ENCODE measurements at places on chromosomes 11 and 22. TPM values are rescaled to one million over a fixed set of nuclear protein-coding genes. Genes with fewer than 3 reads are reported as not detected.

The DEPDC7 gene
- polyA plus RNA-seq = 15.5 TPM

- no peak overlapping the region for H3K27ac ChIP-seq
- H3K4me3 ChIP-seq = no peak overlapping the region
- H3K27me3 ChIP-seq = no peaks in the 10 kb centered on the region
- H3K36me3 ChIP-seq = no peaks in the 10 kb centered on the region
- DNase-seq = no peak
These were observed 70.4 kb downstream of the GGTLC2 start for GRCh38 chr22:22714600-22715335.

DNA sequence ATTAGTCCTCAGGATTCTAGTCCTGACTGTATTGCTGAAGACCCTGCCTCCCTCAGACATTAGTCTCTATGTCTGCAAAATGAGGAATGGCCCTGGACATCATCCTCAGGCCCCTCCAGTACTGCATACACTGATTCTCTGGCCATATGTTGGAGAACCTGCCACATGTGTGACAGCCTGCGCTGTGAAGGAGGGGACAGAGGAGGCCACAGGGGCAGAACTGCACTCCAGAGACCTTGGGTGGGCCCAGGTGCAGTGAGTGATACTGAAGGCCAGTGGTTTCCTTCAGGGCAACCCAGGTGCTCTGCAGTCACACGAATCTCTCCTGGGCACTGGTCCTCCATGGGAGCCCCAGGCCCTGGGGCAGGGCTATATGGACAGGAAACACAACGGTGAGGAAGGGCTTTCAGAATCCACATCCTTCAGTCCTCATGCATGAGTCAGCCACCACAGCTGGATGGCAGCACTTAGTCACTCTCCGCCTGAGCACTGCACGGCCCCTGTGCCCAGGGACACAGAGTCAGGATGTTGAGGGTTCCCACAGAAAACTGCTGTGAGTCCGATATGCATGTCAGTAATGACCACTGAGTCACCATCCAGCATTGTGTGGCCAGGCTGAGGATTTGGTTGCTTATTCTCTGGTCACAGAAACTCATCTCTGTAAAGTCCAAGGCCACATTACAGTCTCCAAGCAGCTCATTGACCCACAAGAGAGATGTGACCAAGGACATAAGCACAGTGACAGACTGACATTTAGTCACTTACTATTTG lies 39.7 kb downstream of the ME3 start:
- no peak overlapping the region for H3K4me3 ChIP-seq
- H3K27me3 ChIP-seq = no peaks in the 10 kb centered on the region
- peaks cover 16% of the 10 kb centered on the region for H3K4me1 ChIP-seq
- H3K27ac ChIP-seq = peak overlapping the region; percentile 71

DNA sequence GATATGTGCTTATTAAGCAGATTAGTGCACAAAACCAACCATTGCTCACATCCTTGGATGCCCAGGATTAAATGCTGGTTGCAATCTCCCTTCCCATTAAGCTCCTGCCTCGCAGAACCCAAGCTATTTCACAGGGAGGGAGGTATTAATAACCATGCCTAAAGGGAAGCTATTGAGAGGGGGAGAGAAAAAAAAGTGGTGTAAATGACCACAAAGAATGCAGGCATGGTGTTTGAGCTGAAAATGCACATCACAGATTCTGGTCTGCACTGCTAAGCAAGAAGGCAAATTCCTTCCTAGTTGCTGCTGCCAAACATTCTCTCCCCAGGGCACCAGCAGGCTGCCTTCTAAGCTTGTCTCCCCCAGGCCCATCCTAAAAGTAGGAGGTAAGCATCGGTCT lies 92.0 kb upstream of the ISX start:
- no peaks in the 10 kb centered on the region for H3K4me1 ChIP-seq
- H3K36me3 ChIP-seq = no peaks in the 10 kb centered on the region
- no peaks in the 10 kb centered on the region for H3K27me3 ChIP-seq
- H3K4me3 ChIP-seq = no peak overlapping the region
- DNase-seq = no peak

The MS4A1 gene
- 0.82 TPM for polyA plus RNA-seq

- H3K36me3 ChIP-seq = peaks cover 13% of the 10 kb centered on the region
- H3K27ac ChIP-seq = no peak overlapping the region
- H3K4me3 ChIP-seq = no peak overlapping the region
- no peaks in the 10 kb centered on the region for H3K4me1 ChIP-seq
- no peak for DNase-seq
These were observed 83.4 kb downstream of the CEP164 start for GRCh38 chr11:117410861-117411710.

- no peak overlapping the region for H3K27ac ChIP-seq
- H3K36me3 ChIP-seq = no peaks in the 10 kb centered on the region
- H3K4me3 ChIP-seq = no peak overlapping the region
- no peaks in the 10 kb centered on the region for H3K4me1 ChIP-seq
These were observed 243.5 kb downstream of the ETS1 start for GRCh38 chr11:128343870-128344269.

DNA sequence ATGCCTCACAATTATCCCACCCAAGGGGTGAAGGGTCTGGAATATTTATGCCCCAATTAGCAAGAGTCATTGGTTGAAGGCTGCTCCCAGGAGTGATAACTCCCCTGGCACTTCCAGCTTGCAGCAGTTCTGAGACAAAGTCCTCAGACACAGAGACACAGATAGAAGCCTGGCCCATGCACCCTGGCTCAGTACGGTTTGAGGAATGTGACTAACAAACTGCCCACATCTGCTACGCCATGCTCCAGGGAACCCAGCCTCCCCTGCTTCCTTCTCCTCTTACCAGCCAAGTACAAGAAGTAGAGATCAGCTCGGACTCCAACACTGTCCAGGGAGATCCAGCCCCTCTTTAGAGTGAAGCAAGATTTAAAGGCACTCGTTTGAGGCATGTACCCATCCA lies 48.5 kb upstream of the BMAL1 start:
- H3K27ac ChIP-seq = no peak overlapping the region
- H3K4me1 ChIP-seq = peaks cover 24% of the 10 kb centered on the region
- no peak for DNase-seq

DNA sequence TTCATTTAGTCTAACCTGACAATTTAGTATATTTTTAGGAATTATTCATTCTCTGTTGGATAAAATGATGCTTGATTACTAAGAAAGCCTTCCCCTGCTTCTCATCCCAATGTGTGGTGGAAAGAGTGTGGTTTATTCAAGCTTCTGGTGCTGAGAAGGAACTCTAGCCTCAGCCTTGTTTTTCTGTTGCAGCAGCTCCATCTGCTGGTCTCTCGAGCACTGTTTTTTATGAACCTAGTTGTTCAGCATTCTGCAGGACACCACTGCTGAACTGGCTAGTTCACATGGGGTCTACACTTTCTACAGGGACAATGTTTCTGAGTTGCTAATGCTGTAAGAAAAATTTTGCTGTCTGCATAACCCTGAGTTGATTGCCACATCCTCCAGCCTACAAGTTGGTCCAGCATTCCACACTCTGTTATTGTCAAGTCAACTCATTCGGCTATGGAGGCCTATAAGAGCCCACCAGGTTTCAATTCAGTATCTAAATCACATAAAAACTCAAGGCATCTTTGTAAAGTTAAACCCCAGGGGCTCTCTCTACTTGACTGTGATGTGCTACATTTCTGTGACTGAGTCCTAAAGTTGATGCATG lies 14.3 kb downstream of the OR2AG2 start:
- H3K4me3 ChIP-seq = no peak overlapping the region
- H3K27me3 ChIP-seq = no peaks in the 10 kb centered on the region
- H3K27ac ChIP-seq = no peak overlapping the region
- peak; percentile 13 for DNase-seq
- H3K4me1 ChIP-seq = no peaks in the 10 kb centered on the region

The C22orf39 gene
- polyA plus RNA-seq = 12.3 TPM

DNA sequence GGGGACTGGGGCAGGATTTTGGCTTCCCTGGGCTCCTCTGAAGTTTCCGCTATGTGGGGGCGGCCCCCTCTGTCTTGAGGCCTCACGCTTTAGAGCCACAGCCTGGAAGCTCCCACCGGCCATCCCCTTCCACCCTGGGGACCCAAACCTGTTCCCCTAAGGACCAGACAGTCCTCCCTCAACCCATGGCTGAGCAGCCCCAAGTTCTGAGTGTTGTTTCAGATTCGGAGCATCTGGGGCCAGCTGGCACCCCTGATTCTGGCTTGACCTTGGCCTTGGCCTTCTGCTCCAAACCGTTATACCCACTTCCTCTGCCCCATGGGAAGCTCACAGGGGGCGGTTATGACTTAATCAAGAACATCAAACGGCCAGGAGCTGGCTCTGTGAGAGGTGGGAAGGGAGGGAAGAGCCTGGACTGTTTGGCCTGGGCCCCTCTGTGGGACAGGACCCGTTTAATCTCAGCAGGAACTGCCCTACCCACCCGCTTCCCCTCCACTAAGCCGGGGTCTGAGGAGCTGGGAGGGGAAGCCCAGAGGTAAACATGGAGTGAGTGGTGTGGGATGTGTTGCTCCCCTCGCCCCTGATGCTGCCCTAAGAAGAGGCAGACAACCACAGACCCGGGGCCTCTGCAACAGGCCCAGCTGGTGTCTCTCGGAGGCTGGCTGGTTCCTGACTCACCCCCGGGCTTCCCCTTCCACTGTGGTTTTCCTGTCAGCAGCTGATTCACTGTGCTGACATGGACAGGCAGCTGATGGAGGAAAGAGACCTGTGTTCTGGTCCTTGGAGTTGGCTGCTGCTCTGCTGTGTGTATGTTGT lies 3.4 kb downstream of the CD82 start:
- no peaks in the 10 kb centered on the region for H3K27me3 ChIP-seq
- no peak overlapping the region for H3K4me3 ChIP-seq
- DNase-seq = no peak

DNA sequence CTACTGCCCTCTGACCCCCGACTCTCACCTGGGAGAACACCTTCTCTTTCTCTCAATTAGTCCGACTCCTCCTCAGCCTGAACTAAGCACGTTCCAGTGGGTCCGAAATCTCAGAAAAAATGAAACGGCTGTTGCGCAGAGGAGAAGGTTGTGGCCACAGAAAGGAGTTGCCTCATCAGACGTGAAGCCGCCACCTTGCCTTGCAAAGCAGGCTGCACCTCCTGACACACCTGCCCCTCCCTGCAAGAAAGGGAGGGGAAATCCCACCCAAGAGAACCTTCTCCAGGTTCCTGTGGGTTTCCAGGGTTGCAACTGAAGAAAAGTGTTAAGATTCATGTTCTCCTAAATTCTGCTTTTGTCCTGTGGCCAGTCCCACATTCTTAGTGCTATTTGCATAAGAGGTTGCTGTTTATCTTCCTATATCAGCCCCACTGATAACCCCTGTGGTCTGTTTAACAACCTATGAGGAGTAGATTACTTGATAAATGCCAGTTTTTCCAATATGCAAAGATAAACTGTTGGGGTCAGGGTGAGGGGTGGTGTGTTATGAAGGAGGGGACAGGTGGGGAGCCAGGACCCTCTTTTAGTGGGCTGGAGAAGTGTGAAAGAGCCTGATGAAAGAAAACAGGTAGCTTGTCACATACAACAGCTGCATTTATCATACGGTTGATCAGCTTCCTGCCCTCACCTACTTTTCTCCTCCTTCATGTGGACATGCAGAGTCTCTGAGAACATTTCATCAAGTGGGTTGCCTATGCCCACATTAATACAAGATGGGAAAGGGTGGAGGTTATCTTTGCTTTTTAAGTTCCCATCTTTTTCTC lies 18.2 kb downstream of the ZBTB16 start:
- no peak overlapping the region for H3K4me3 ChIP-seq
- H3K4me1 ChIP-seq = no peaks in the 10 kb centered on the region
- H3K27me3 ChIP-seq = peaks cover 28% of the 10 kb centered on the region
- no peaks in the 10 kb centered on the region for H3K36me3 ChIP-seq

DNA sequence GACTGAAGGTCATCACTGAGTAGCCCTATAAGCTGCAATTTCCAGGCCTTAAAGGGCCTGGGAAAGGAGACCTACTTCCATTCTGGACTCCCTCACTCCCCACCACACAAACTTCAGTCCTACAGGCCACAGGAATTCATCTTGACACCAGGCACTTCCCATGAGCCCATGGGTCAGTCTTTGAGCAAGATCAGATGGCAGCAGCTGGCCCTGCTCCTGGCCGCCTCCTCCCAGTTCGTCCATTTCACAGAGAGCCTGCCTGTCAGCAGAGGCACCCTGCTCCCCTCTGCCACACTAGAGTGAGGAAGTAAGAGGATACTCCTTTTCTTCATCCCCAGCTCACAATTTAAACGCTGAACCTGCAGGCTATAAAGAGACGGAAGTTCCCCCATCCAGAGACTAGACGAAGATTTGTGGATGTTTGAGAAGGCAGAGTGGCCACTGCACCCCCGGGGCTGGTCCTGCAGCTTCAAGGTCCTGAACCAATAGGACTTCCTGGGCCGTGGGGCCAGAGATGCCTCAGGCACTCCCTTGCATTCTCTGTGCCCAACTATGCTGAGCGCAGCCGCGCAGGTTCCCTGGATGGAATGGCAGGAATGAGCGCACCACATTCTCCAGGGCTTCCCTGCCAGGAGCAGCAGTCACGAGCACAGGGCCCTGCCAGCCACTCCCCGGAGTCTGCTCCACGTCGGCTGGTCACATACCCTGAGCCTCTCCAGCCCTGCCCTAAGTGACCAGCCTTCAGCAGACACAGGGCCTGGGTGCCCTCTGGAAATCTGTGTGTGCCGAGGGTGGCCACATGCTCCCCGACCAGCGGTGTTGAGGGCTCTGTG lies 33.5 kb upstream of the BID start:
- no peak overlapping the region for H3K4me3 ChIP-seq
- H3K27me3 ChIP-seq = no peaks in the 10 kb centered on the region
- no peak for DNase-seq

The RCN1 gene
- 31.3 TPM for polyA plus RNA-seq

- H3K36me3 ChIP-seq = no peaks in the 10 kb centered on the region
- H3K4me1 ChIP-seq = peaks cover 11% of the 10 kb centered on the region
- DNase-seq = no peak
- no peaks in the 10 kb centered on the region for H3K27me3 ChIP-seq
- peak overlapping the region; percentile 8 for H3K27ac ChIP-seq
- H3K4me3 ChIP-seq = no peak overlapping the region
These were observed 93.5 kb downstream of the CELSR1 start for GRCh38 chr22:46443850-46444389.

The NCAM1 gene
- polyA plus RNA-seq = 0.04 TPM

Data from keratinocyte (primary cell).